ENCODE measurements at places on chromosomes 5 and 9. TPM values are rescaled to one million over a fixed set of nuclear protein-coding genes. Genes with fewer than 3 reads are reported as not detected.

DBH gene
- total RNA-seq, result not detected

PAXX gene
- total RNA-seq, result 29.2 TPM

GAS1 gene
- total RNA-seq, result 170 TPM

ZCCHC9 gene
- total RNA-seq, result 9.9 TPM

EFNA5 gene
- total RNA-seq, result 1.6 TPM

SMU1 gene
- 17.5 TPM for total RNA-seq

GABRA6 gene
- total RNA-seq, result not detected

PLAC8L1 gene
- total RNA-seq, result not detected

Data from cardiac atrium fibroblast (primary cell).